NCI-H1694 (cell line): ENCODE measurements at places on chromosomes 3 and 15.

GRCh38 chr3:178802993-178803693, 266.9 kb downstream of the KCNMB2 start:
- no peak for DNase-seq

- no peak for DNase-seq
Measured at GRCh38 chr3:82240322-82240721, 478.9 kb upstream of the GBE1 start.

- no peak for DNase-seq
Measured at GRCh38 chr3:7700539-7700938, 801.1 kb upstream of the LMCD1 start.

DNA sequence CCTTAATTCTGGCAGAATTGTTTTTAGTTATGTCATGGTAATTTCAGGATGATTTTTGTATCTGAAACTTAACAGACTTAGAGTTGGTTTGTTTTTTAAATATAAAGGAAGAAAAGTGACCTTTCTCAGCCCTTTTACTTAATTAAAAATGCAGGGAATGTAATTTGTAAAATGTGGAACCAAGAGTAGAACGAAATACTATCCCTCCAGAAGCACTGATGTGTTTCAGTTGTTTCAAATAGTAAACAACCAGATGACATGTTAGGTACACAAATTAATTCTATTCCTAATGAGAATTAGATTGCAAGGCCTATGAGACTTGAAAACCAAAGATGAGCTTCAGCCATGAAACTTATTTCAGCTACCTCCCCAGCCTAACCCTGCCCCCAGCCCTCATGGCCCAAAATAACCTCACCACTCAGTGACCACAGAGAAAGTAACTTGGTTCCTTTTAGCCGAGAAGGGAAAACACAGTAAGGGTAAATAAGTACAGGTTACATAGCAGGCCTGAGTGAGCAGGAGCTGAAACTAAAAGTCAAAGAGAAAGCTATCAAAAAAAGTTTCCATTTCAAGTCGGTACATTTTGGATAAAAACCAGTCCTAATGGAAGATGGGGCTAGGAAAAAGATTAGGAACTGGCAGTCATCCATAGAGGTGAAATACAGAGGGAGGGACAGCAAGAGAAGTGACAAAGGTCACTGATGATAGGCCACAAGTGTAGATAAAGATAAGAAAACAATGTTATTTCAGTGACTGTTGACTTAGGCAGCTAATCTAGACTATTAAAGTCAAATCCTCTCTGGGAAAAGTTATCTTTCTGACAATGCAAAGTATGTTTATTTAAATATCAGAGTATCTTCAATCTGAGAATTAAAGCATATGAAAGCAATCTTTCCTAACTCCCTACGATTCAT, 23.2 kb downstream of the SENP8 start:
- no peak for DNase-seq

DNA sequence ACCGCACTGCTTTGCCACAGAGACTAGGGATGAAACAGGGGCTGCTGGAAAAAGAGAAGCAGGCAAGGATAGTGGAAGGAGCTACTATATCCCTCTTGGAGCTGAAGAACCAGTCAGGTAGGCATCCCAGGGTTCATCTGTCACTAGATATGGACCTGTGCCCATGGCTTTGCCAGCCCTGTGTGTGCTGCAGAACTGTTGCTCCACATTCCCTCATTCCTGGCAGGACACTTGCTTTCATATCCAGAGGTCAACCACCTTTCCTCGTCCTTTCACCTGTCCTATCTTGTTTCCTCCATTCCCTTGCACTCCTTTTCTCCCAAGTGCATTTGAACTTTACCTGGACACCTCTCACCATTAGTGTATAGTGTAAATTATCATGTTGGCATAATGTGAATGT, 12.0 kb downstream of the SNRK start:
- DNase-seq = no peak

GRCh38 chr3:152773633-152774032, 61.3 kb upstream of the P2RY1 start:
- no peak for DNase-seq

DNA sequence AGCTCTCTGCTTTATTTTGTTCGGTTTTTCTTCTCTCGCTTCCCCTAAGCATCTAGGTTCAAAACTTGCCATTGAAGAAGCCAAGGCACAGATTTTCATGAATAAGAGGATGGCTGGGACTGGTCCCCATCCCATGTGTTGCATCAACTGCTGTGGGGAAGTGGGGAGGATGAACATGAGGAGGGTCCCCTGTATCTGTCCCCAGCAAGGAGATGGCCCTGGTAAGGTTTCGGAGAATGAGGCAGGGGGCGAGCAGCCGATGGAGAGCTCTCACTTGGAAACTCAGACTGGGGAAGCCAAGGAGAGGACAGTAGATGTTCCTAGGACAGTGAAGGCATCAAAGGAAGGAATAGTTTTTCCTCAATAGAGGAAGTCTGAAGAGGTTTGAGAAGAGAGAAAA, 142.0 kb upstream of the ATP2B2 start:
- no peak for DNase-seq

- no peak for DNase-seq
Measured at GRCh38 chr3:138863776-138864113, 29.0 kb upstream of the PIK3CB start.

- no peak for DNase-seq
Measured at GRCh38 chr3:67486883-67487282, 167.5 kb downstream of the SUCLG2 start.

DNA sequence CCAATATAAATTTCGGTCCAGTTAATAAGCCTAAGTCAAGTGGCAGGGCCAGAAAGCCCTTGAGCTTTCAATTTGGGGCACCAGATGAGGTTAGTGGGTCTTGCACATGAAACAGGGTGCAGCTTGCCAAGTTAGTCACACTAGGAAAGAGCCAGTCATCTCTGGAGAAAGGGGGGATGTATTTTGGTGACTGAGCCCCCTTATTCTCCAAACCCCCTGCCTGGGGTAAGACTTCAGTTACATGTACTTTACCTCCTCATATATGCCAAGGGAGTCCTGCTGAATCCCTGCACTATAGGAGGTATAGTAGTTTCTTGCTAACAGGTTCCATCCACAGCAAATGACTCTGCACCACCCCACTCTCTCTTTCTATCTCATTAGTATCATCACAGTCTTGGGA, 62.7 kb downstream of the TIGIT start:
- no peak for DNase-seq

GRCh38 chr3:94429517-94429916, 366.7 kb downstream of the NSUN3 start:
- no peak for DNase-seq

GRCh38 chr15:65841121-65841930, 28.0 kb upstream of the RAB11A start:
- DNase-seq = no peak

- DNase-seq = no peak
Measured at GRCh38 chr3:120470870-120471269, 20.1 kb upstream of the FSTL1 start.

- DNase-seq = no peak
Measured at GRCh38 chr3:186917512-186918312, 12.6 kb upstream of the ST6GAL1 start.

DNA sequence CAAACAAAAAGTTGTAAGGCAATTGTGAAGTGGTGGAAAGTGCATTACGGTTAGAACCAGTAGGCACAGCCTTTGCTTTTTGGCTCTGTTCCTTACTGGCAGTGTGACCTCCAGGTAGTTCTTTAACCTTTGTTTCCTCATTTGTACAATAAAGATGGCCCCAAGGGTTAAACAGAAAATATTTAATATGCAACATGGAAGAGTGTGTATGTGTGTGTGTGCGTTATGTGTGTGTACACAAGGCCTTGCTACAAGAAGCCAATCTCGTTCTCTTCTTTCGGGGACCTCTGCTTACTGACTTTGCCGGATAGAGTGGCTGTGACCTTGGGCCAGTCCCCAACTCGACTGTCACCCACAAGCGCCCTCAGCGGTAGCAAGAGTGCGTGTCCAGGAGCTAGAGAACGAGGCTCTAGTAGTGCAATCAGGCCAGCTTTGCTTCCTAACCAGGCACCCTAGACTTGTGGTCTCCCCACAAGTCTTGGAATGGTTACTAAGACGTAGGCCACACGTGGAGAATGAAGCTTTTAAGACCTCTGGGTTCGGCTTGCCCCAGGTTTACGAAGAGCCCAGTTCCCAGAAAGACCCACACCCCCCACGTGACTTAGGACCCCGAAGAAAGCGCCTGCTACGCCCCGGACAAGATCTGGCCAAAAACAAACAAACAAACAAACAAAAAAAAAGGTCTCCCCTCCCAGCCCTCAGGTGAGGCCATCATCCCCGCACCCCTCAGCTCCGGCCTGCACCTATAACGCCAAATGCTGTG, 593 bp downstream of the CIAO2A start:
- no peak for DNase-seq

- no peak for DNase-seq
Measured at GRCh38 chr15:65182538-65182937, 2.6 kb downstream of the CLPX start.

GRCh38 chr15:94230883-94231722, at the start of gene MCTP2:
Gene MCTP2 (plus strand): TSS chr15:94231561. CDS start chr15:94298266, 66,705 bp downstream.
- DNase-seq = no peak

DNA sequence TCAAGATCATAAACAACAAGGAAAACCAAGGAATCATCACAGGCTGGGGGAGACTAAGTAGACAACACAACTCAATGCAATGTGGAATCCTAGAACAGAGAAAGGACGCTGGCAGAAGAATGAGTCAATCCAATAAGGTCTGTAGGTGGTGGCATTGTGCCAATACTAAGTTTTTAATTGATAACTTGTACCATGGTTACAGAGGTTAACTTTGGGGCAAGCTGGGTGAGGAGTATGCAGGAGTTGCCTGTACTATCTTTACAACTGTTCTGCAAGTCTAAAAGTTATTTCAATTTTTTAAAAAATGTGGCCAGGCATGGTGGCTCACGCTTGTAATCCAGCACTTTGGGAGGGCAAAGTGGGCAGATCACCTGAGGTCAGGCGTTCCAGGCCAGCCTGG, 46.2 kb downstream of the RORA start:
- no peak for DNase-seq

- DNase-seq = no peak
Measured at GRCh38 chr3:159488602-159489001, 500.0 kb upstream of the IL12A start.

GRCh38 chr3:95151590-95151989, 1088.7 kb downstream of the NSUN3 start:
- no peak for DNase-seq

DNA sequence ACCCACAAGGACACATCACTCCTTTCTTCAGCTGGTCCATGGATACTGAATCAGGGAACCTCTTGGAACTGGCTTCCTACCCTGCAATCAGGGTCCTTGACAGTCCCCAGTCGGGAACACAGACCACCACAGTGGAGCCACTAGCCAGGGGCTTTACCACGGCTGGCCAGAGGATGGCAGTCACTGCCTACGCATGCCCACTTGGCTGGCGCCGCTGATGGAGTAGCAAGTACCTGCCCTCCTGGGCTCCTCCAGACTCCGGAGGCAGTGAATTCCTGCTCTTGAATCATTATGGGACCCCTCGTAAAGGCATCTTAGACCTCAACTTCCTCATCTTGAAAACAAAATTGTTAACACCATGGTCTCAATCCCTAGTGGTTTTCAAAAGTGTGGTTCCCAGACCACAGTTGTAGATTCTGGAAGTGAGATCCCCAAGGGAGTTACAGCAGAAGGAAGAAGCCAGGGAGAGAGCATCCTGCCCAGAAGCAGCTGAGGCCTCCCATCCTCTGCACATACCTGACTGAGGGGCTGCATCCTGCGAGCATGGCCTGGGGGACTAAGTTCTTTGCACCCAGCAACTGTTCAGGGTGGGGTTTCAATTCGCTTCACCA, 9.1 kb upstream of the SKIC8 start:
- DNase-seq = peak; percentile 68

- DNase-seq = peak; percentile 78
Measured at GRCh38 chr3:113231827-113232253, 20.5 kb downstream of the BOC start.

DNA sequence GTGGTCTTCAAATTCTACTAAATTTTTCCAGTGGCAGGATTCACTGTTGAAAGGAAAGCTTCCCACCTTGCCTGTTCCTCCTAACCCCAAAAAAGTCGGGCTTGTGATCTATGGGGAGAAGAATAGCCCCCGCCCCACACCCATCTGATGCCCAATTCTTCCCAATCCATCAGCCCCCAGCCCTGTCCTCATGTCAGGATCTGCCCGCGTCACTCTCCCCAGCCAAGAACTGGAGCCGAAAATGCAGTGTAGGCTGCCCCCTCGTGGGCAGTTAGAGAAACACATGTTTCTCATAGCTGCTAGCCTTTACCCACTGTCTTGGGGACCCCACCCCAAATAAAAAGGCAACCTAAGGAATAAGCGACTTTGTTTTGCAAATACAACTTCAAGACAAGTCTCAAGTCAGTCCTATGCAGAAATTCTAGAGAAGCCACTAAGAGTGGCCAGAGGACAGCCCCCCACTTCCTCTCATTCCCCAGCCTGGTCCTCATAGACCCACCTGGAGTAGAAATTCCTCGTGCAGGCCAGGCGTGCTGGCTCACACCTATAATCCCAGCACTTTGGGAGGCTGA, 13.0 kb upstream of the CSK start:
- DNase-seq = peak; percentile 38

DNA sequence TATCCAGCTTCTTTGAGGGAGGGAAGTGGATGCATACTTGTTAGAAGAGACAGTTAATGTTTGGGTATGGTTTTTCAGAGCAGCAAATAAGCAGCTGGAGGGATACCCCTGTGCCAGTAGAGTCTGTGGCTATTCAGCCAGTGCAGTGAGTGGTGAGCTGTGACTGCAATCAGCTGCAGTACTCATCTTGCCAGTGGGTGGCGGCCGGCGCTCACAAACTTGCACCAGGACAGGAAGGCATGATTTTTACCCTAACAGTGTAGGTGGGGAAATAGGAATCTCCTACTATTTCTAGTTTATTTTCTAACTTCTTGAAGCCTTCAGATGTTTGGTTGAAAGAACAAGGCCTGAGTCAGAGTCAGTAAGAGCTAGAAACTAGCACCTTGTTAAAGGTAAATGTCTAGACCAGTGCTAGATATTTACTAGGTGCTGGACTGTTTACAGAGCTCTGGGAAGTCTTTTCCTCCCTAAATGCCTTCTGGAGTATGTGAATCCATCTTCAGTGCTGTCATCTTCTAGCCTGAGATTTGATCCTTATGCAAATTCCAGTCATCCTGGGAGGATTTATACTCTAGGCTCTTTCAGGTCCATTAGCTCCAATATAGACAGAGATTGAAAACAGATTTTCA, 23.6 kb downstream of the TIMP4 start:
- DNase-seq = no peak
